ENCODE measurements at places on chromosomes 4 and X.

DNA sequence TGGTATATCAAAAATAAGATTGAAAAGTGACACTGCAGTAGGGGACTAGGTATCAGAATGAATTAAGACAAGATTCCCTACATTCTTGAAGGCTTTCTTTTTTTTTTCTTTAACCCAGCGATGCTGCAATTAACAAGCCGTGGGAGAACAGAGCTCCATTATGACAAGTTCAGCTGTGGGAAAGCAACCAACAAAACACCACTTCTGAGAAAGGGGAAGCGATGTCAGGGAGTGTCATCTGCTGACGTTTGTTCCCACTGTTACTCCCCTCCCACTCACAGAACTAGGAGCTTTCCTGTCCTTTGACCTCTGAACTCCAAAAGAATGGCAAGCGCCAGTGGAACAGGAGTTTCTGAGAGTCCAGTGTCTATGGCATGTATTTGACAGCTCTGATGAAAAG lies 90.2 kb upstream of the SLITRK2 start:
- DNase-seq = no peak

GRCh38 chr4:14415146-14415545 lies 587.1 kb upstream of the CPEB2 start:
- DNase-seq = no peak

- no peak for DNase-seq
Observed at GRCh38 chrX:130543603-130544325, 142.0 kb downstream of the RBMX2 start.

DNA sequence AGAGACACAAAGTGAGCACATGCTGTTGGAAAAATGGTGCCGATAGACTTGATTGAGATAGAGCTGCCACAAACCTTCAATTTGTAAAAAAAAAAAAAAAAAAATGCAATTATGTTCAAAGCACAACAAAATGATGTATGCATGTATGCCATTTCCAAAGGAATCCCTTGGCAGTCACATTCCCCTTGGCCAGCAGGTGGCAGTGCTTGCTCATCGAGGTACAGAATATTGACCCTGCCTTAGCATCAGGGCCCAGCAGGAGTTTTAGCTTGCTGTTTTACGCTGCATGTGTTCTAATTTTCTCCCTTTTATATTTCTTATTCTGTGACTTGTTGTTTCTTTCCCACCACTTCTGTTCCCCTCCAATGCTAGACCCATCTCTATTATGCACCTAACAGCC lies 34.5 kb upstream of the CYBB start:
- DNase-seq = peak; percentile 37

Data from NCI-H446 treated with DMSO at 0.1 percent for 48 hours (cell line).